ENCODE measurements at places on chromosomes 12 and 14. TPM values are rescaled to one million over a fixed set of nuclear protein-coding genes. Genes with fewer than 3 reads are reported as not detected.

Gene BICDL1
- 1.3 TPM for total RNA-seq

Gene FOXG1
- under 0.01 TPM for total RNA-seq

Gene APAF1
- total RNA-seq, result 25.5 TPM

- no peak for DNase-seq
These were observed 36.6 kb downstream of the SFSWAP start for GRCh38 chr12:131747276-131748177.

DNA sequence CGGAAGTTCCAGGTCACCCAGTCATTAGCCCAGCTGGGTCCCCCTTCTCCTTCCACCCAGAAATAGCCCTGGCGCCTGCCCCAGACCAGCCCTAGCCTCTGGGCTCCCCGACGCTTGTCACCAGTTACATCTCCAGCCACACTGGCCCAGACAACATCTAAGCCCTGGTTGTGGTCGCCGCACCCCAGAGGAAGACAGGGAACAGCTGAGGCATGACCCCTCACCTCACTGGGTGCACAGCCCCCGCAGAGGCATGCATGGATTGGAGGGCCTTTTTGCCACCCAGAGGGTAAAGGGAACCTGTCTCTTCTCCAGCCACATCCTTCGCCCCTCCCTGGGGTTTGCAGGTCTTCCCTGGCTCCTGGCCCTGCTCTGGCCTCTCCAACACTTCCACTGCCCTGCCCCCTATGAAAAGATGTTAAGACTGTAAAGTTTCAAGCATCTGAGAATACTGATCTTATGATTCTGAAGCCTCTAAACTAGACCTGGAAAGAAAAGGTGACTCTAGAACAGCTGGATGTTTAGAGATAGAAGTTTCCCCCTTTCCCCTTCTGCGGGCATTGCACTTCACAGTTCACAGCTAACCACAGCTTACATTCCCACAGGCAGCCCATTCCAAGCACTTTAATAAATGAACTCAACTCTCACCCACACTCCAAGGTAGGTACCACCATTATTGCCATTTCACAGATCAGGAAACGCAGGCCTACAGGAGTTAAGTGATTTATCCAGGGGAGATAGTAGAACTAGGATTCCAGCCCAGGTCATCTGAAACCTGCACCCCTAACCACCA lies 14.7 kb downstream of the TMEM119 start:
- DNase-seq, result no peak

DNA sequence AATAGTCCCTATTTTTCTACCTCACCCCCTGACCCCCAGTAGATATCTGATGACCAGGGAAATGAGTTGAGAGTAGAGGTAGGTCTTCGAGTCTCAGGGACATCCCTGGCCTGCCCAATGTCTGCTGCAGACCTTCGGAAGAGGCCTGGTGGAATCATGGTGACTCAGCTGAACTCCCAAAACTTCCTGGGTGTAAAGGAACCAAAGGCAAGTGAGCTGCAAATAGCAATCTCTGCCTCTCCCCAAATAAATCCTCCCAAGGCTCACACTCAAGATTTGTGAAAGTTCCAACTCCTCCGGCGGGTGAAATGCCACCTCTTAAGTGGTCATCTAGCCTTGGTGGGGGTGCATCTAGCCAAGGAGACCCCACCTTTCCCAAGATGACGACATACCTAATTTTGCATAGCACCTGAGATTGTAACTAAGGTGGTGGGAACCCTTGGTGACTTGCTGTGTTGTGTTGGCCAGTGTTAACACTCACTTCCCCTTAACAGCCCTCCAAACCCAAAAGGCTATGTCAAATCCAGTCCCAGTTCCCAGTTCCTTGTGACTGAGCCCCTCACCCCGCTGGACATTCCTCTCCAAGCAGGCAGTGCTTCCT lies 6.3 kb downstream of the ZFP36L1 start:
- DNase-seq, result peak; percentile 79

DNA sequence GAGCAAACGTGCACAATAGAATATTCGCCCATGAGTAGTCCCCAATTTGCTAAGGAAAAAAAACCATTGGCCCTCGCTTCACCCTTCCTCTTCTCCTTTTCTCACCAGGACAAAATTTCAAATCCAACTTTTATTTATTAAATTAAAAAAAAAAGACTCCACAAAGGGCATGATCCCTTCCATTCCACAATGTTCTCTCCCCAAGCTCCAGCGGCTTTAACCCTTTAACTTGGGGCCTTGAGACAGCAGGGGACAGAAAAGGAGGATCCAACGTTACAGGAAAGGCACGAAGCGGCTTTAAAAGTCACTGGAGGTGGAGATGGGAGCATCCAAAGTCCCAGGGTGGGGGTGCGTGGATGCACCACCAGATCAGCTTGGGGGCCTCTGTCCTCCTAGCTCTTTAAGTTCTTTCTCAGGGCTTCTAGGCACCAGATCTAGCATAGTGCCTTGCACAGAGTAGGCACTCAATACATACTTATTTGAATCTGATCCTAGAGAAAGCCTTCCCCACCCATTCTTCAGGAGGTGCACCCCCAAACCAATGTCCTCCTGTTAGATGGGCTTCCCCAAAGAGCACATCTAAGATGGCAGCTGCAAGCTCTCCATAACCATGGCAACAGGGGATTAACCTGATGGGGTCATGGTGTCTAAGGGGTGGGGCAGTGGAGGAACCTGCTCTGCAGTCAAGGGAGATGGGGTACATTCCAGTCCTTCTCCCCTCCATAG lies 5.2 kb upstream of the AAAS start:
- DNase-seq, result no peak

GRCh38 chr12:20807192-20808080 lies 3.1 kb upstream of the SLCO1B3 start:
- no peak for DNase-seq
